Hepatocyte (in vitro differentiated cells): ENCODE measurements at places on chromosomes 3 and 15.

- no peak for DNase-seq
These were observed 25.6 kb downstream of the ASTE1 start for GRCh38 chr3:131001071-131001470.

GRCh38 chr15:74044267-74045110 lies 37.9 kb downstream of the GOLGA6A start:
- DNase-seq = no peak

- peak; percentile 57 for DNase-seq
These were observed 670 bp upstream of the ISLR start for GRCh38 chr15:74172701-74173379.

GRCh38 chr3:10332481-10333348 lies 11.8 kb upstream of the SEC13 start:
- no peak for DNase-seq

GRCh38 chr3:4680227-4680691 lies 187.1 kb downstream of the ITPR1 start:
- DNase-seq = peak; percentile 23

DNA sequence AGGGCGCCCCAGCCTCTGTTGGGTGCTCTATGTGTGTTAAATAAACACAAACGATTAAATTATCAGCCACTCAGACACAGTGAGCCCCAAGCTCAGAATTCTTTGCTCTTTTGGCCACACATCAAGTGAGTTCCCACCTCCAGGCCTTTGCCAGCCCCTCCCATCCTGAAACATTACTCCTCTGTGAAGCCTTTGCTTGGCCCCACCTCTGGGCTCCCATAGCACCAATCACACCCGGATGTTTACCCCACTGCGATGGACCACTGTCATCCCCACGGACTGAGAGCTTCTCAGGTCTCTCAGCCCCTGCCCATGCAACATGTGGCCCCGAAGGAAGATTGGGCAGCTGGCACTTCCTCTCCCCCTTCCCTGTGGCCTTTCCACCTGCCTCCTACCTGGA lies 85.1 kb downstream of the NUP210 start:
- no peak for DNase-seq

GRCh38 chr15:39191871-39192291 lies 389.0 kb upstream of the THBS1 start:
- DNase-seq = no peak

DNA sequence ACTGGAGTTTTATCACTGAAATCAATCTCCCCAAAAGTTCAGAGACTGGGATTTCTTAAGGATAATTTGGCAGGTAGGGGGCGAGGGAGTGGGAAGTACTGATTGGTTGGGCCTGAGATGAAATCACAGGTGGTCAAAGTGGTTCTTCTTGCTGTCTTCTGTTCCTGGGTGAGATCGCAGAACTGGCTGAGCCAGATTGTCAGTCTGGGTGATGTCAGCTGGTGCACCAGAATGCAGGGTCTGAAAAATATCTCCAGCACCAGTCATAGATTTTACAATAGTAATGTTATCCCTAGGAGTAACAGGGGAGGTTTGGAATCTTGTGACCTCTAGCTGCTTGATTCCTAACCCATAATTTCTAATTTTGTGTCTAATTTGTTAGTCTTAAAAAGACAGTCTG lies 86.7 kb upstream of the SLC25A36 start:
- DNase-seq = no peak

DNA sequence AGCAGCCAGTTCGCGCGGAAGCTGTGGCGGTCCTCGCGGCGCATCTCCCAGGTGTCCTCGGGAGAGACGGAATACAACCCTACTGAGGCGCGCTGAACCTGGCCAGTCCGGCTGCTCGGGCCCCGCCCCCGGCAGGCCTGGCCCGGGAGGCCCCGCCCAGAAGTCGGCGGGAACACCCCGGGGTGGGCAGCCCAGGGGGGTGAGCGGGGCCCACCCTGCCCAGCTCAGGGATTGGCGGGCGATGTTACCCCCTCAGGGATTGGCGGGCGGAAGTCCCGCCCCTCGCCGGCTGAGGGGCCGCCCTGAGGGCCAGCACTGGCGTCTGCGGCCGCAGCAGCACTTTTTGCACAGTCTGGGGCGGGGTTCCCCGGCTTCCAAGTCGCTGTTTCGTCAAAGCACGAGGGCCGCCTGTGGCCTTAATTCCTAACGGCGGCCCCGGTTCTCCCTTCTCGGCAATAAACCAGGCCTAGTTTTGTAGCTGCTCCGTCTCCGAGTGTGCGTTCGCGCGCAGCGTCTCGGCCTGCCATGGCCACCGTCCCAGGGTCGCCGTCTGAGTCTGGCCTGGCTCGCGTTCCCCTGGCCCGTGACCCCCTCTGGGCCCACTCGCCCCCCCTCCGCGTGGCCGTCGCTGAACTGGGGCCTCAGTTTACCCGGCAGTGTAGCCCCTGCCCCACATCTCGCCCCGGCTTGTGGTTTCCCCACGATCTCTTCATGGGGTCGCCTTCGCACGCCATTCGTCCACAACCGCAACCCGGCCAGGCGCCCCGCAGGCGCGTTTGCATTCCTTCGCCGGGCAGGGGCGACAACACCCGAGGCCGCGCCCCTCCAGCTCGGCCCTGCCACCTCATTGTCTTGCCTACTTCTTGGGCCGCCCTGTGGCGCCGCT lies 30.0 kb downstream of the NBEAL2 start:
- DNase-seq = peak; percentile 96

DNA sequence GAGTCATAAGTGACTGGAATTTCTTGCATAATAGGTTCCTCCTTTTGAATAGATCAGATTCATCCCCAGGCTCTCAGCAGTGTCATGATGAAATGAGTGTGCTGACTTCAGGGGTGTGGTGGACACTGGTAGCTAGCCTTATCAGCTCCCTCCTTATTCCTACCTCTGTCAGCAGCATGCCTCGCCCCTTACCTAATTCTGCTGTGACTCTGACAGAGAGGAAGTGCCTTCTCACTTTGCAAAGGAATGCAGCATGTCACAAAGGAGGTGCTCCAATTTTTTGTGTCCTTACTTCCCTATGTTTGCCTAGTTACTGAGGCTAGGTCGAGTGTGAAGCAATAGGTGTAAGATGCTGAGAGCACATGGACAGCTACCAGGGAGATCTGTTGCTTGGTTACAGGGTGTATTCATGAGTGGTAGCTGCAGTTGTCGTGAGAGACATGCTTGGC lies 90.6 kb downstream of the TNFAIP8L3 start:
- peak; percentile 36 for DNase-seq

DNA sequence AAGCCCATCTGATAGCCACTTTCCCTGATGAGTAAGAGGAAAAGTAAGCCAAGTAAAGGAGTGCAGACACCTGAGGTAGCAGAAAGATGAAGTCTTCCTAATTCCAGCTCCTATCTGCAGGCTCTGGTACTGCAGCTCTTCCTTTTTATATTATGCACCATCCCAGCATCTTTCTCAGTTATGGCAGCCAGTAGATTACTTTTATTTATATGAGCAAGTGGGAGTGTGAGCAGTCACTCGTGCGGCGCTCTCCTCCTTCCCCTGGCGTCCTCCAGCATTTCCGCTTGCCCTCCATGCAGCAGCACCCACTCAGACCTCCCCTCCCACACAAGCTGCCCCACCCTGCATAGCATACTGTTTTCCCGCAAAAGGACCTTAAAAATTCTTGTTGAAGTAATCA lies 465.9 kb upstream of the DPPA4 start:
- no peak for DNase-seq

DNA sequence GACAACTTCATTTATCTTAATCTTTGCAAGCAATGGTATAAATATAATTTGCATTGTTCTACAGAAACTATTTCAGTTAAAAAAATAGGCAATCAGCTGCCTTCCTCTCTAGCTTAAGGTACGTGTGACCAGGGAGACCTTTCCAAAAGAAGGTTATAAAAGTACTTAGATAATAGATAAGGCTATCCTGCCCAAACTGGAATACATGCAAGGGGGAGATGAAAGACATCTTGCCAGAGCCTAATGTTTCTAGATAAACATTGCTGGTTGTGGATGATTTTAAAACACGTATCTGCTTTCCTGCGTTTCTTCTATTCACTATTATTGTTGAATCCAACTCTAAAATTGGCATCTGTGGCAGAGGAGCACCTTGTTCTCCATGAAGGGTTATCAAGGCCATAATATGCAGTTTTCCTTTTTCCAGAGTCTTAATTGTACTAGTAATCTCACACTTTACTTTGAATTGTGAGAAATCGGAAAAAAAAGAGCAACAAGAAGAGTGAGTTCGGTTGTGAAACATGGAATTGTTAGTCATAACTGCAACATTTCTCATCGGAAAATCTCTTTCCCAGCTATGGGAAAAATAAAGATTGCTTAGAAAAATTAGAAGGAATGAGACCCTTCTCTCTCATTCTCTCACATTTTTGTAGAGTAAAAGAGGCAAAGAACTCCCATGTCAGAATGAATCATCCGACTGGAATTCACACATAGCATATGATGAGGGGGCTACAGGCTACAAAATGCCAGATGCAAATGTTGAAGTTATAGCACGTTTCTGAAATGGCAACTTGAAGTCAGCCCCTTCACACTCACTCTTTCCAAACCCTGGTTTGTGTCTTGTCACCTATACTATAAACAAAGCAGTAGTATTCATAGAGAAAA lies 936.1 kb upstream of the NR2F2 start:
- DNase-seq = no peak

- no peak for DNase-seq
These were observed 89.6 kb upstream of the TBC1D5 start for GRCh38 chr3:17832016-17832415.

DNA sequence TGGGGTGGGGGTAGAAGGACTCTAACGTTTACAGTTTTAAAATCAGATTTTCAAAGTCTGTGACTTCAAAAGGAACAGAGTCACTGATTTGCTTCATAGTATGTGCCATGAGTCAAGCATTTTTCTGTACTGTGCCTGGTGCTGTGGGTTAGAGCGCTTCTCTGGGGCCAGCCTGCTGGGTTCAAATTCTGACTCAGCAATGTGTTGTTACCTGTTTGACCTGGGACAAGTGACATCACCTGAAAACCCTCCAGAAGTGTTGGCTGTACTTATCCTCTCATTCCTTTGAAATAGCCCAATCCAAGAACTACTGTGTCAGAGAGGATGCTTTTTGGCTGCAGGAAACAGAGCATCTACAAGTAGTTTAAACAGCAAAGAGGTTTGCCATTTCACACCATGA lies 101.7 kb downstream of the LSM3 start:
- no peak for DNase-seq

GRCh38 chr15:57060799-57061198 lies 142.4 kb downstream of the TCF12 start:
- DNase-seq = no peak

DNA sequence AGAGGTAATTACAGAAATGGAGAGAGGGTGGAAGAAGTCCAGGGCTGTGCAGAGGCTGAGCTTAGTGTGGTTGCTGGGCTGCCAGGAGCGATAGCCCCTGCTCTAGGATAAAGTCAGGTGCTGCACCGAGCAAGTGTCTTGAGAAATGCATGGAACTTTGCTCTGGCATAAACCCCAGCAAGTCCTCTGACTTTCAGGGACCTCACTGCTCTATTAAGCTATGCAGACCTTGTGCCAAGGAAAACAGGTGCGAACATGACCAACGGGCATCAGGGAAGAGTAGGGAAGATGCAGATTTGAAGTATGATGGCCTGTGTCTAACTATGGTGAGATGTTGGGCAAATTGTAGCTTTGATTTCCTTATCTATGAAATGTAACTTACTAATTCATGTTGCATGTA lies 416.8 kb downstream of the NR2F2 start:
- DNase-seq = no peak

DNA sequence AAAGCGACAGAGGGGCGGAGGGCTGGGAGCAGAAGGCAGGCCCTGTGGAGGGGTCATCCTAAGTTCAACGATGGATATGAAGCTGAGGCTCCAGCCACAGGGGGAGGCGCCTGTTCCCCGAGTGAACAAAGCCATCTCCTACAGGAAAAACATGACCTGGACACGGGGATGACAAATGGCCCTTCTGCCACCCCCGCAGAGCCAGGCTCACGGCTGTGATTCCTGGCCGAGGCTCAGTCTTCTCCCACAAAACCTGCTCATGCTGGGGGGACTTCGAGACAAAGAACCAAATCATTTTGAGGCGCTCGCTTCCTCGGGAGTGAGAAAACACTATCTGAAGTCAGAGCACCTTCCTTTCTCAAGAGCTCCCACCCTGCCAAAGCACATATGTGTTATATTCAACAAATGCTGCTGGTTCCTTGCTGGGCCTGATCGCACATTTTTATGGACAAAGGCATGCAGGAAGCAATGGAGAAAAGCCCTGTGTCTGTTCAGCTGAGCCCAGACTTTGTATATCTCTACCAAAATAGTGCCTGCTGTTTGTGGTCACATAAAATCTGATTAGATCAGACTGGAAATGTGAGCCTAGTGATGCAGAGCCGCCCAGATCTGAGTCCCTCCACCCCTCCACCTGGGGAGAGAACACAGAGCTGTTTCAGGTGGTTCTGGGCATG lies 5.6 kb downstream of the RBP1 start:
- DNase-seq = peak; percentile 30

GRCh38 chr3:129383292-129383860 lies 45.1 kb downstream of the EFCAB12 start:
- DNase-seq = peak; percentile 78

- DNase-seq = peak; percentile 83
These were observed at the start of gene CTDSPL for GRCh38 chr3:37861620-37862041. CTDSPL (plus strand) TSS chr3:37861880; CDS start chr3:37862200, 320 bp downstream.

- no peak for DNase-seq
These were observed 281.3 kb upstream of the ARRDC4 start for GRCh38 chr15:97679106-97679688.

DNA sequence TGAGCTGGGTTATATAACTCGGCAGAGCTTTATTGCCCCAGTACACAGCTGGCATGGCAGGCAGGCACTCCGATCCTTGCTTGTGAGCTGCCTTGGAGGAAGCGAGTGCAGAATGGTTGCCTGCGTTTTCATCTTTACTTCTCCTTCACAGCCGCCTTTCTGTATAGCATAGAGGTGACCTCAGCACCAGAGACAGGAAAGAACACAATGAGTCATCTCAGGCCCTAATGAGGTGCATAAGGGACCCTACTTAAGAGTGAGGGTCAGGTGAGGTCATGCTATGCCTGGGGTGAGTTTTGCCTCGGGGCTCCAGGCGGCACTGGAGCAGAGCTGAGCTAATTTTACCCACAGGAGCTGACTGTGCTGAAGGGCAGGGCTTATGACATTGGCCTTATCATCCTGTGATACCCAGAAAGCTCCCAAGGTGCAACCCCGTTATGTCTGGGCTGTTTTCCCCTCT lies 43.5 kb downstream of the LPP start:
- DNase-seq = no peak

DNA sequence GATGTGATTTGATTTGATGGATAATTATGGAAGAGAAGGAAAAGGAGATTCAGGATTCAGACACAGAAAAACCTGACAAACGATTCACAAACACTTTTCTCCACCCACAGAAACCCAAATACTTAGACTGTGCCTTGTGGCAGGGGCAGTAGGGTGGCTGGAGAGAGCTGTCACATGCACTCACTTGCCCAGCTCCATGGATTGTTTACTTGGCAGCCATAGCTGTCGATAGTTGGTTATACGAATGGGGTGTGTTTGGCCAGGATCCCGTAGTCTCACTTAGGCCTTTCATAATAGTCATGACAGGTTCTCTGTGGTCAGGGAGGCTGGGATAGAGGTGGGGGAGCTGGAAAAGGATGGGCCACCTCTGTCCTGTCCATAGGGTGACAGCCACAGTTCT lies 76.9 kb downstream of the CACNA1D start:
- DNase-seq = no peak
